ENCODE measurements at places on chromosomes 7 and 10.

- DNase-seq = no peak
These were observed 144.4 kb downstream of the ARID5B start for GRCh38 chr10:62045765-62046521.

DNA sequence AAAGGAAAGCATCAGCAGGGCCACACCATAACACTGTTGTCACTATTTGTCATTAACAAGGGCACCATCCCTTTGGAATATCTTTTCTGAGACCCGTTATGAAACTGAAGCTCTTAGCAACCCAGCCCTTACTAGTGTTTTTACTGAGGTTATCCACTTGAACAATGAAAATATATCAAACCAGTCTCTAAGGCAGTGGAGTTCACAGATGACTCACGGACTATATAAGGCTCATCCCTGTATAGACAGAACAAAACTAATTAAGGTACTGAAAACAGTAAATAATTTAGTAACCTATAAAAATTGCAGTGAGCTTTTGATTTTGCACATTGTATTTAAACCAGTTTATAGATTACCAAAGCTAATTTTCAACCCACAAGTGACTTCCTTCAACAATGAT is 196.0 kb downstream of the ELAPOR2 start:
- no peak for DNase-seq

DNA sequence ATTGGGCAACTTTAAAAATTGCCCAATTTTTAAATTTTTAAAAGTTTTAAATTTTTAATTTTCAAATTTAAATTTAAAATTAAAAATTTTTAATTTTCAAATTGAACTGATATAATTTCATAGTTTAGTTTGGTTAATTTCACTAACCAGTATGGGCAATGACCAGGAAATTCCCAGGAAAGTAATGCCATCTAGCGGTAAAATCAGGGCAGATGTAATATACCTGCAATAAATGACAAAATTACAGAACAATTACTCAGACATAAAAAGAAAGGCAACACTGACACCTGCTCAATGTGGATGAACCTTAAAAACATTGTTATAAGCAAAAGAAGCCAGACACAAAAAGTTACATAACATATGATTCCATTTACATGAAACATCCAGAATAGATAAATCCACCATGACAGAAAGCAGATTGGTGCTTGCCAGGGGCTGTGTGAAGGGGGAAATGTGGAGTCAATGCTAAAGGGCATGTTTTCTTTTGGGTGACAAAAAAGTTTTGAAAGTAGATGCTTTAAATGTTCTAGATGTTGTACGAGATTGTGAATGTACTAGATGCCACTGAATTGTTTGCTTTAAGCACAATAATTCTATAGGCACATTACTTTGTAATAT is 28.6 kb upstream of the SLC16A12 start:
- DNase-seq = no peak

DNA sequence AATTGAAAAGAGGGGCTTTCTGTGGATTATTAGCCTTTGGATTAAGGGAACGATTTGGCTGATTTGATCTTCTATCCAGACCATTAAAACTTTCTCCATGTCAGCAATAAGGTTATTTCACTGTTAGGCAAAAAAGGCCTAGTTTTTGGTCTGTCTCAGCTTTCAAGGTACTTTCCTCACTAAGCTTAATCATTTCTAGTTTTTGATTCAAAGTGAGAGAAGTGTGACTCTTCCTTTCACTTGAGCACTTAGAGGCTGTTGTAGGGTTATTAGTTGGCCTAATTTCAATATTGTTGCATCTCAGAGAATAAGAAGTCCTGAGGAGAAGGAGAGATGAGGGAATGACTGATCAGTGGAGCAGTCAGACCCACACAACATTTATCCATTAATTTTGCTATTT is 596.0 kb upstream of the TPK1 start:
- no peak for DNase-seq

DNA sequence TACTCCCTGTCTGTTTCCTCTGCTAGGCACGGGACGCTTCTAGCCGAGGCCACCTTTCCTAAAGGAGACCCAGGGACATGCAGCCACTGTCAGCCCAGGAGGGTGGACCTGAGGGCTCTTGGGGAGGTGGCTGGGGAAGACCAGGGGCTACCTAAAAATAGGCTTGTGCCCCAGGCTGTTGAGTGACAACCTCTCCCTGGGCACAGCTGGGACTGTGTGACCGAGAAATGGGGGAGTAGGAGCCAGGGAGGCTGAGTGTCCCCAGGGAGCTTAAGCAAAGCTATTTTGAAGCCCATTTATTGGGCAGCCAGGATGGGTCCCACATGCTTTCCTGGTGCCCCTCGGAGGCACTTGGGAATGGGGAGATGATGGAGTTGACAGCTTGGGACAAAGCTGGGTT is 63.8 kb downstream of the CALML3 start:
- DNase-seq = no peak

GRCh38 chr7:96669812-96670211 is 39.8 kb downstream of the SEM1 start:
- DNase-seq = no peak

DNA sequence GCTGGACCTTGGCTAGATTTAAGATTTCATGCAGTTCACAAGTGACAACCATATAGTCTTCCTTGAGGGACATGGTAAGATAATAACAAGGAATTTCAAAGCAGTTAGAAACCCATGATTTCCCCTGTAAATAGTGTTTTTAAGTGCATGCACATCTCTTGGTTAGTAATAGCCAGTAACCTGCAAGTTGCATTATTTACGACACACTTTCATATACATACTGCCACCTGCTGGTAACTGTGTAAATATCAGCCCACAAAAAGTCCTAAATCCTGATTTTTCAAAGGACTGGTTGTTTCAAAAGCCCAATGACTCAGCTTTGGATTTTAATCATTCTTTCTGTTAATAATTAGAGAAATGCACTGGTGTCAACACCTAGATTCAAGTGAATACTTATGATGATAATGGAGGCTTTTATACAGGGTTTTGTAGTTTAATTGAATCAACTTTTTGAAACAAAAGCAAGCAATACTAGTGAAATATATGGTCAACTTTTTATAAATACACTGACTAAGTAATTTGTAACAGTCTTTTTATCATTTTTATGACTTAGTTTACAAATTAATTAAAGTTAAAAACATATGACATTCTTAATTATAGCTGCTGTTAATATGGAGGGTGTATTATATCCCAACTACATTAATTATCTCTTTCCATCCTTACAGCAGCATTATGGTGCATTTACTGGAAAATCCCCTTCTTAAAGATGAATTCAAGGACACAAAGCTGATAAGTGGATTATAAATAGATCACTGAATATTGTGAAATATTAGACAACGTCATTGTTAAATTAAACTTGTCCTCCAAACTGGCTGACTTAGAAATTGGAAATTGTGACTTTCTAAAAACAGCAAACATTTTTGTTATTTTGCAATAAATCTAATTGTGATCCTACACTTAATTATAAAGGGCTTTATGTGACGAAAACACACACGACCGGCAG is 367.7 kb upstream of the SEMA3D start:
- no peak for DNase-seq

- no peak for DNase-seq
These were observed 17.6 kb downstream of the NT5C3A start for GRCh38 chr7:33044986-33045385.

DNA sequence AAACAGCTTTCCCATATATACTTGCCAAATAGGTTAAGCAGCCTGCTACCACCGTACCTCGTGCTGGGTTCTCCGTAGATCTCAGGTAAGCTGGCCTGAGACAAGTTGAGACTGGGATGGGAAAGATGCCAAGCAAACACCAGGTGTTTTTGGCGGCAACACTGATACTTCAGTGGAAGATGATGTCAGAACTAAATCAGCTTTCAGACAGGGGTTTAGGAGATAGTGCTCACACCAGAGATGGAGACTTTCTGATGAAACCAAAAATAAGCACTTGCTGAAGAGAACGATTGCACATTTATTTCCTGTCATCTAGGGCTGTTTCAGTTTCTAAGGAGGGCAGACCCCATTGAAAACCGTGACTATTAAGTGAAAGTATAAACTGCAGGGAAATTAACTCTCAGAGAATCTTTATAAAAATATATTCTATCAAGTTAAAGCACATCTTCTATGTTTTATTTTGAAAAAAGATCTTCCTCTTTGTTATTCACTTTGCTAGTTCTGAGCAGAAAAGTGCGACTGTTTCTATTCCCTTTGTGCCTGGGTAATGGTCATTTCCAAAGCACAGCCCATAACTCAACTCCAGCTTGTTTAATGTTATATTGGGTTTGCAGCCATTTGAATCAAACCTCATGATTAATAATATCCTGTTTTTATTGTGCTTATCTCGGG is 149.9 kb downstream of the CPED1 start:
- no peak for DNase-seq

DNA sequence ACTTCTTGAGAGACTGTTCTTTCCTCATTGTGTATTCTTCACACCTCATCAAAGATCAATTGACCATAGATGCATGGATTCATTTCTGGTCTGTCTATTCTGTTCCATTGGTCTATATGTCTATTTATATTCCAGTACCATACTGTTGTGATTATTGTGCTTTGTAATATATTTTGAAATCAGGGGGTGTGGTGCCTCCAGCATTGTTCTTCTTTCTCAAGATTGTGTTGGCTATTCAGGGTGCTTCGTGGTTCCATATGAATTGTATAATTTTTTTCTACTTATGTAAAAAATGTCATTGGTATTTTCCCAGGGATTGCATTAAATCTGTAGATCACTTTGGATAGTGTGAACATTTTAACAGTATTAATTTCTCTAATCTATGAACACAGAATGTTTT is 106.5 kb downstream of the EPC1 start:
- no peak for DNase-seq

GRCh38 chr7:151144387-151144786 is 23.1 kb downstream of the GBX1 start:
- no peak for DNase-seq

DNA sequence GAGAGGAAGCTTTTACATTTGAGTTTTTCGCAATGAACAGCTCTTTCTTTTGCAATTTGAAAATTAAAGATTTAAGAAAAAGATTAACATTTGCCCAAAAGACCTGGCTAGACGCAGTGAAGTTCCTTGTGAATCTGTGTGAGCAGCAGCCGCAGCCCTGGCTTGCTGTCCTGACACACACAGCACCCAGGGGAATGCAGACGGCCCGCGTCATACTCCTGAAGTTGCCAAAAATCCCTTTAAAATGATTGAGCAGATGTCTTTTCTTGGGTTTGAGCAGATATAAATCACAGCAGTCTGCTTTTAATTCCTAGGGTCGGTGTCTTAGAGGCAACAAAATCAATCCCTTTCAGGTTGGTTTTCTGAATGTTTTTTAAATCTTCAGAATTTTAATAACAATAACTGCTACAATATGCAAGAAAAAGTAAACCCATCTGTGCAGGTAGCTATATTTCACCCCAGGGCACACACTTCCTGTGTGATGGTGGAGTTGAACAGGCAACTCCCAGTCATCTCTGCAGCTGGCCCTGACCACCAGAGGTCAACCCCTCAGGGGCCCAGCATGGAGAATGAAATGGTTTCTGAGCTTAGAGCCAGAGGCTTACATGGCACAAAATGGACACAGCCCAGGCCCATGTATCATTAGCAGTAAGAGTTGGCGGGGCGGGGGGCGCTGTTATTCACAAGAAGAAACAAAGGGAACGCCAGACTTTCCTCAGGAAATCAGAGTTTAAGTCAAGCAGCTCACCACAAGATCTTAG is 32.2 kb upstream of the TRIL start:
- DNase-seq = no peak

- DNase-seq = no peak
These were observed 18.8 kb upstream of the MINDY3 start for GRCh38 chr10:15879058-15879457.

- DNase-seq = peak; percentile 66
These were observed 145.3 kb downstream of the CELF2 start for GRCh38 chr10:11162828-11163599.

DNA sequence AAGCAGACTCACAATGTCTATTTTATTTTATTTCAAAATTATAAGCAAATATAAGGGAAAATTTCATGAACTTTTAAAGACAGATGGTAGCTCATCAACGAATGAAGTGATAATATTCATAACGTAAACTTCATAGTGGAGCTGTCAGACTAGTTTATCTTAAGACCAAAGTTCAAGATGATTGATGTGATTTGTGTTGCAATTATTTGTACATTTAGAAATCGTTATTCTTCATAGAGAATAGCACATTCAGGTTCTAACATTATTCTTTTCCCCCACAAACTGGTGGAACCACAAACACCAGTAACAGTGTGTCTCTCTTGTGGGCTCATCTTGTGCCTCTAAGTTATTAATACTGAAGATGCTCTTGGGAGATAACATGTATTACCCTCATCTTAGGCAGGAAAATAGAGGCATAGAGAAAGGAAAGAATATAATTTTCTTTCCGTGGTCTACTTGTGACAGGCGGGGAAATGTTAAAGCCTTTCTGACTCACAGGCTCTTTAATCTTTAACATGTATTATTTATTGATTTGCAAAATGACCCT is 37.0 kb downstream of the CCSER2 start:
- no peak for DNase-seq

DNA sequence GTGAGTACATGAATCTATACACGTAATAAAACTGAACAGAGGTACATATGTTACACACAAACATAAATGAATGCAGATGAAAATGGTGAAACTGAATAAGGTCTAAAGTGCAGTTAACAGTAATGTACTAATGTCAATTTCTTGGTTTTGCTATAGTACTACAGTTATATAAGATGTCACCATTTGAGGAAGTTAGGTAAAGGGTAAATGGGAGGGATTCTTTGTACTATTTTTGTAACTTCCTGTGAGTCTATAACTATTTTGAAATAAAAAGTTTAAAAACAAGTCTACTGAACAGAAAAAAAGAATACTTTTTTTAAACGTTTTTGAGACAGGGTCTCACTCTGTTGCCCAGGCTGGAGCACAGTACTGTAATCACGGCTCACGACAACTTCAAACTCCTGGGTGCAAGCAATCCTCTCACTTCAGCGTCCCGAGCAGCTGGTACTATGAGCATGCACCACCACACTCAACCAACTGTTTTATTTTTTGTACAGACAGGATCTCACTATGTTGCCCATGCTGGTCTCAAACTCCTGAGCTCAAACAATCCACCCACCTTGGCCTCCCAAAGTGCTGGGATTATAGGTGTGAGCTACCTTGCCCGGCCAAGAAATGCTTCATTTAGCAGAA is 71.5 kb downstream of the WAPL start:
- DNase-seq = no peak
